ENCODE measurements at places on chromosomes 12 and 14. TPM values are rescaled to one million over a fixed set of nuclear protein-coding genes. Genes with fewer than 3 reads are reported as not detected.
A peak's percentile ranks its signal among the peaks of the same experiment; 100 is the strongest.

MYF5 gene
- not detected for total RNA-seq

GRCh38 chr14:31025367-31026076, at the start of gene AP4S1:
TSS of gene AP4S1 (plus strand) at chr14:31025649. CDS start at chr14:31066197, 40,548 bp downstream.
- no peaks in the 10 kb centered on the region for H3K36me3 ChIP-seq
- H3K27me3 ChIP-seq, result no peaks in the 10 kb centered on the region
- peak within 1 kb of the TSS; percentile 100 for H3K27ac ChIP-seq
- peaks cover 2% of the 10 kb centered on the region for H3K4me1 ChIP-seq
- H3K4me3 ChIP-seq, result peak within 1 kb of the TSS; percentile 100
- peak; percentile 75 for DNase-seq

DNA sequence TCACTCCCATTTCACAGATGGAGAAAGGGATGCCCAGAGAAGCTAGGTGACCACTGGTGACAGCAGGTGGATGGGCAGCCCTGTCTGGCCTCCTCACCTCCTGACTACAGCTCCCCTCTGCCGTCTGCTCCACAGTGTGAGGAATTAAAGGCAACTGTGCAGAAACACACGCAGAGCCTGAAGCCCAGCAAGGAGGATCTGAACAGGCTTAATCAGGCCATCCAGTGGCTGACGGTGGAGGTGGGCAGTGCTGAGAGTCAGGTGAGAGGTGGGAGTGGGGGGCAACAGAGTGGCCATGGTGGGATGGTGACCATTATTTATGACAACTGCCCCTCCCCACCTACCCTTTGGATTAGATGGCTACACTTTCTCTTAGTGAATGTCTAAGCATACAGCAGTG, 1.2 kb downstream of the KRT86 start:
- H3K4me1 ChIP-seq, result no peaks in the 10 kb centered on the region
- no peak overlapping the region for H3K27ac ChIP-seq
- H3K27me3 ChIP-seq, result no peaks in the 10 kb centered on the region
- no peaks in the 10 kb centered on the region for H3K36me3 ChIP-seq
- DNase-seq, result no peak

DNA sequence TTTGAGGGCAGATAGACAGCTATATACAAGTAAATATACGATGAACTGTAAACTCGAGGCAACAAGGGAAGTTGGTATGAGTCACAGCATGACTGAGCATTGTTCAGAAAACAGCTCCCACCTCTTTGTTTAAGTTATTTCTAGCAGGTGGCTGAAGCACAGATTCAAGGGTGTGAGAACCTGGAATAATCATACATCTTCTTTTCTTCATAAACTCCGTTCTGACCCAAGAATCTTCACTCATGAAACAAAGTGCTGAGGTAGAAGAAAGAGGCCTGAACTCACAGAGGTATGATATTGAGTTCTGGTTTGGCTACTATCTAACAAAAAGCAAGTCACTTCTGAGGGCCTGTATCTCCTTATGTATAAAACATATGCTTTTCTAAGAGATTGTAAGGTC, 364.1 kb upstream of the KITLG start:
- no peak overlapping the region for H3K27ac ChIP-seq
- H3K4me3 ChIP-seq, result no peak overlapping the region
- H3K27me3 ChIP-seq, result no peaks in the 10 kb centered on the region
- DNase-seq, result no peak
- no peaks in the 10 kb centered on the region for H3K36me3 ChIP-seq
- H3K4me1 ChIP-seq, result no peaks in the 10 kb centered on the region

DNA sequence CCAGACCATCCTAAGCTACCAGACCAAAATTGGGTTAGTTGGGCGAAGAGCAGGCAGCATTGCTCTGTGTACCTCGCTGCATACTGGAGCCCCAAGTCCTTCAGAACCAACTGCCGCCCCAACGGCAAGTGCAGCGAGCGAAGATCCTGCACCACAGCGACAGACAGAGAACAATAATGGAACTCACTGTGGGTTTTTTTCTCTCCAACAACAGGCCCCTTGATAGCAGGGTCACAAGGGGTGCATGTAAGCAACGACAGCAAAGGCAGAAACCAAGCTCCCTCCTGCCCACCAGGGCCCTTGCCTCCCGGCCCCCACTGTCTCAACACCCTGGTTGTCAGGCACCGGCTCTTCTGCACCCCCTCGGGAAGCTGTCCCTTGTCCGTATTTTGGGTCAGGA, 39.0 kb downstream of the RNF34 start:
- no peak overlapping the region for H3K4me3 ChIP-seq
- no peaks in the 10 kb centered on the region for H3K4me1 ChIP-seq
- no peak for DNase-seq
- no peaks in the 10 kb centered on the region for H3K27me3 ChIP-seq
- peaks cover 21% of the 10 kb centered on the region for H3K36me3 ChIP-seq
- H3K27ac ChIP-seq, result no peak overlapping the region

DNA sequence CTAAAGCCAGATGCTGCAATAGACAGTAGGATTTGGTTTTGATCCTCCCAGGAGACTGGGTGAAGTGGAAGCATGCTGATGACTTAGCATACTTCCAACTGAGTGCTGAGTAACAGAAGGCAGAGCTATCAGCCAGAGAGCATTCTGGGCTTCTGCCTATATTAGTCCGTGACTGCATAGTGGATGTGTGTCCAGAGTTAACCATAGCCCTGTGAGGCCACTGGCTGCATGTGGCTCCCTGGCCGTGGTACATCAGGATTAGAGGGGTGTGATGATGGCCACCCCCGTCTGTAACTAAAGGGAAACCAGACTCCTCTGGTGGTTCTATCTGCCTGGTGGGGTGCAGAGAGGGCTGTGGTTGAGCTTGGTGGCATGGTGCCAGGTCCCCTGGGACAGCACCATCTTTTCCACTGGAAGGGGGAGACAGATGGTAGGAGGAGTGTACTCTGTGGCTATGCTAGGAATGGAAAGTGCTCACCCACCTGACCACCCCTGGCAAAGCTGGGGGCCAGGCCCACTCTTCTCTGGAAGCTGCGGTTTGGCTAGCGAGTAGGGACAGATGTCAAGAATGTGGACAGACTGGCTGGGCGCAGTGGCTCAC, 27.4 kb downstream of the ABCD4 start:
- no peaks in the 10 kb centered on the region for H3K27me3 ChIP-seq
- no peak overlapping the region for H3K4me3 ChIP-seq
- no peaks in the 10 kb centered on the region for H3K36me3 ChIP-seq
- no peak overlapping the region for H3K27ac ChIP-seq
- no peaks in the 10 kb centered on the region for H3K4me1 ChIP-seq

DNA sequence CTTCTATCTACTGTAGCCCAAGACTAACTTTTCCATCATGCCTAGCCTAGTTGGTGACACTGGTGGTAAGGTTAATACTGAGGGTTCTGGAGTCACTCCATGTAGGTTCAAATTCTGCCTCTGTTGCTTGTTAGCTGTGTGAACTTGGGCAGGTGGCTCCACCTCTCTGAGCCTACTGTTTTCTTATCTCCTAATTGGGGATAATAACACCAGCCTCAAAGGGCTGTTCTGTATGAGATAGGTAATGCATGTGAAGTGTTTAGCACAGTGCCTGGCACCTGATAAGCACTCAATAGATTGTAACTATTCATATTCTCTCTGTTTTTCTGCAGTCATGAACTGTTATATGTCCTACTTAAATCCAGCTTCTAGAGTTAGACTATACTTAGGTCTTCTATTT, 17.5 kb upstream of the SPPL3 start:
- no peaks in the 10 kb centered on the region for H3K36me3 ChIP-seq
- no peaks in the 10 kb centered on the region for H3K27me3 ChIP-seq
- no peak overlapping the region for H3K27ac ChIP-seq
- no peak for DNase-seq
- no peak overlapping the region for H3K4me3 ChIP-seq
